ENCODE measurements at places on chromosomes 2 and 18.

DNA sequence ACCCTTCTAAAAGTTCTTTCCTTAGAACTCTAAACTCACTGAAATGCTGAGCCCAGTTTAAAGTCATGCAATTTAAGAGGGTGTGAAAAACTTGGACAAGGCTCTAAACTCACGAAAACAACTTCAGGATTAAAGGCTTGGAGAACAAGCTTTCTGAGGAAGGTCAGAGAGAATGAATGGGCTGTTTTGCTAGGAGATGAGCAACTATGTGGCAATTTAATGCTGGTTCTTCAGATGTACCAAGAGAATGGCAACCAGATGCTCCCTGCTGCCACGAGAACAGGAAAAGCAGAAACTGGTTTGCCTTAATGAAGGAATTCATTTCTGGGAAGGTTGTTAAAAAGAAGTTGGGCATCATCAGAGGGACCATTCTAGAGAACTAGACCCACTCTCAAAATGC lies 77.8 kb upstream of the PMAIP1 start:
- DNase-seq: no peak

GRCh38 chr18:9421901-9422327 lies 53.4 kb upstream of the RALBP1 start:
- DNase-seq: no peak

- DNase-seq: peak; percentile 2
Observed at GRCh38 chr2:40797120-40797519, 345.2 kb upstream of the SLC8A1 start.

GRCh38 chr18:25033747-25034471 lies 318.1 kb downstream of the ZNF521 start:
- DNase-seq: peak; percentile 63

GRCh38 chr2:50346629-50347357 lies 685.1 kb downstream of the NRXN1 start:
- no peak for DNase-seq

DNA sequence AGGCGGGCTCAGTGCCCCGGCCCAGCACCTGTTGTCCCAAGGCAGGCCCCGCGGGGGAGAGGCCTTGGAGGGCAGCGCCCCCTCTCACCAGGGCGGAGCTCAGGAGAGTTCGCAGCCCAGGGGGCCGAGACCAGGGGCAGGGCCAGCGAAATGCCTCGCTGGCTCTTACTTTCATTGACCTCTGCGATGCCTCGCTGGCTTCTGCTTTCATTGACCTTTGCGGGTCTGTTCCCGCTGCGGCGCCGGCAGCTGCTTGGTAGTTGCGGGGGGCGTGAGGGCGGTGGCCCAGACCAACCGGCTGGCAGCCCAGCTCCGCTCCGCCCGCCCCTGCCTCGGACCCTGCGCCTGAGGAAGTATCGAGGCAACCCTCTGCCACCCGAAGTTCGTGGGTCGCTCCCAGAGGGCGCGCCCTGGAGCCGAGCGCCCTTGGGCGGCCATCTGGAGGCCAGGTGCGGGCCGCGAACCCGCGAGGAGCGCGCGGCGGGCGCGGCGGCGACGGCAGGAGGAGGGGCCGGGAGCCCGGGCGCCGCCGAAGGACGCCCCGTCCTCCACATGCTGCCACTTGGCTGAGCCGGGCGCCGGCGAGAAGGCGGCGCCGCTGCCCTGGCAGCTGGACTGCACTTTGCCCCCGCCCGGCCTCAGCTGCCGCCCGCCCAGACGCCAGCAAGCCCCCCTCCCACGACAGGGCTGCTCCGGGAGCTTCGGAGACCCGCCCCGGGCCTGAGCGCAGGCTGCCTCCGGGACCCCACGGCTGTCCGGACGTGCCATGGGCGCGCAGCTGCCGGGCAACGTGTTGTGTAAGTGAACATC lies 118.0 kb upstream of the MSTN start:
- no peak for DNase-seq

- DNase-seq: no peak
Observed at GRCh38 chr18:33878213-33878612, 300.2 kb downstream of the ASXL3 start.

GRCh38 chr2:203744091-203744490 lies 37.7 kb downstream of the CD28 start:
- DNase-seq: no peak

- peak; percentile 92 for DNase-seq
Observed at GRCh38 chr2:147182260-147182659, 662.6 kb upstream of the ACVR2A start.

- DNase-seq: no peak
Observed at GRCh38 chr2:169806586-169806985, 7.9 kb downstream of the SSB start.

DNA sequence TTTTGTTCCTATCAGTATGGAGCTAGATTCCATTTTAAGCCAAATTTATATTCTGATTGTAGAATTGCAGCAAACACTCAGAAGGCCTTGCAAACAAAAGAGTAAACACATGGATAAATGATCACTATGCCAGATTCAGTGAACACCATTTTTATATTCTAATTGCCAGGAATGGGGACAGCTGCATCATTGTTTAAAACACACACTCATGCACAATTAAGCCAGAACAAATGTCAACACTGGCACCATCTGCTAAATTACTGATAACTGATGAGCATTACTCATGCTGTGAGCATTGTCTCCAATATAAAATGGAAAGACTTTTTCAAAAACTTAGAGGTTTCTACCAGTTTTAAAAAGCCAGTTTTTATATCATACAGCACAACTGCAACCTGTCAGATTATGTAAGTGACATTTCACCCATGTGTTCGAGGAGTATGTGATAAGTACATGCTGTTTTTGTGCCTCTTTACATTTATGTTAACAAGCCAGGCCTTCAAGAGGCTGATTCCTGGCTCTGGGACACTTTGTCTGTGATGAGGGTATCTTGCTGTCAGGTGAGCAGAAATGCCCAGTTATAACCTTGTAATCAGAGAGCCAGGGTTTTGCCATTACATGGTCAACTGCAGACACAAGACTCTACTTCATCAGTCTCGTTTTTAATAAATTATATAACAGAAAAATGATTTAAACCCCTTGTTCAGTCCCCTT lies 4.4 kb upstream of the ST8SIA5 start:
- DNase-seq: no peak

- DNase-seq: no peak
Observed at GRCh38 chr18:37230768-37231167, 334.8 kb downstream of the CELF4 start.

- DNase-seq: no peak
Observed at GRCh38 chr2:29528891-29529520, 392.4 kb downstream of the ALK start.

DNA sequence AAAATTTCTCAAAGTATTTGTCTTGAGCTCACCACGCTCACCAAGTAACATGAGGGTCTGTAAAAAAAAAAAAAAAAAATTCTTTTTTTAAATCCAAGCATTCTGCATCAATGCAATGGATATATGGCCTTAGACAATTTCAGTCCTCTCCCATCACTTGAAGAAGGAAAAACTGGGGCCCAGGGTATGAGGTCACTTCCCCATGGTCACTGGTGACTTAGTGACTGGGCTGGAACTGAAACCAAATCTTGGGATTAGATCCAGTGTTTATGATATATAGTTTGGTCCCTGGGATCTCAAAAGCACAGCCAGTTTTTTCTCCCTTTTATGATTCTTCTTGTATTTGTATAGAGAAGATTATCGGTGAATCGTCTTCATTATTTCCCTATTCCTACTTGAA lies 477.9 kb upstream of the TNP1 start:
- DNase-seq: no peak

- no peak for DNase-seq
Observed at GRCh38 chr2:10278763-10279471, 23.8 kb upstream of the HPCAL1 start.

DNA sequence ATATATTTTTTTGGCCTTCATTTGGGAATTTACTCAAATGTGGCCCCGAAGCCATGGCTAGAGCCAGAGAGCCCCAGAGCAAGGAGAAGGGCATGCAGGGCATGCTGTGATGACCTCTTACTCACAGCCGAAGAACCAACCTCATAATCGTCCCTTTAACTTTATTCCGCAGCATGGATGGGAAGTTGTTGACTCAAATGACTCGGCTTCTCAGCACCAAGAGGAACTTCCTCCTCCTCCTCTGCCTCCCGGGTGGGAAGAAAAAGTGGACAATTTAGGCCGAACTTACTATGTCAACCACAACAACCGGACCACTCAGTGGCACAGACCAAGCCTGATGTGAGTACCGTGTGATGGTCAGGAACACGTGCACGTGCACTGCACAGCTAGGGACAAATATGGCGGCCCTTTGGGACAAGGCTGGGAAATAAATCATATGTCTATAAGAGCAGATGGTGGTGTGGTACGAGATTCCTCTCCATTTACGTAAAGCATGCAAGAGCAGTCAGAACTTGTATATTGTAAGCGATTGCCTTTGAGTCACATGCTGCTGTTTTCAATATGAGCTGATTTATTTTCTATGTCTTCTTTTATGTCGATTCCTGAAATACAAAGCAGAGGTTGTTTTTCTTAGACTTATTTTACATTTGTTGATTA lies 280.9 kb downstream of the NEDD4L start:
- no peak for DNase-seq

DNA sequence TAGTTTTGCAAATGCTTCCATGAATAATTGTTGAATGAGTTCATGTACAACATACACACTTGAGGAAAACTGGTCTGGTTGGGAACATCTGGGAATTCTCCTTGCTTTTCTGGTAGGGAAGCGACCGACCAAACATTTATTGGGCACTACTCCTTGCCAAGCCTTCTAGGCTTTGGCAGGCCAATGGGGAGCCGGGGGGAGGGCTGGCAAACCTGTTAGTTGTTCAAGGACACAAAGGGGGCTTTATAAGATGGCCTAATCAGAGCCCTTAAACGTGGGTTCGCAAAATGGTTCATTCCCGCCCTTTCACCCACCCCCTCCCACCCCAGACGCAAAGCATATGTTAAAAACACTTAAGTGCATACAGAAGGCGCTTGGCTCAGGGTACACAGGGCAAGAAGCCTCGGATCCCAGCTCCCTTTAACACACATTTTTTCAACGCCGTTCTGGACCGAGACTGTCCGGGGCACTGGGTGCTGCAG lies 844 bp upstream of the VSNL1 start:
- peak; percentile 79 for DNase-seq

- no peak for DNase-seq
Observed at GRCh38 chr2:59690849-59691248, 862.6 kb downstream of the BCL11A start.

- no peak for DNase-seq
Observed at GRCh38 chr2:157786663-157787363, 89.3 kb downstream of the ACVR1 start.

DNA sequence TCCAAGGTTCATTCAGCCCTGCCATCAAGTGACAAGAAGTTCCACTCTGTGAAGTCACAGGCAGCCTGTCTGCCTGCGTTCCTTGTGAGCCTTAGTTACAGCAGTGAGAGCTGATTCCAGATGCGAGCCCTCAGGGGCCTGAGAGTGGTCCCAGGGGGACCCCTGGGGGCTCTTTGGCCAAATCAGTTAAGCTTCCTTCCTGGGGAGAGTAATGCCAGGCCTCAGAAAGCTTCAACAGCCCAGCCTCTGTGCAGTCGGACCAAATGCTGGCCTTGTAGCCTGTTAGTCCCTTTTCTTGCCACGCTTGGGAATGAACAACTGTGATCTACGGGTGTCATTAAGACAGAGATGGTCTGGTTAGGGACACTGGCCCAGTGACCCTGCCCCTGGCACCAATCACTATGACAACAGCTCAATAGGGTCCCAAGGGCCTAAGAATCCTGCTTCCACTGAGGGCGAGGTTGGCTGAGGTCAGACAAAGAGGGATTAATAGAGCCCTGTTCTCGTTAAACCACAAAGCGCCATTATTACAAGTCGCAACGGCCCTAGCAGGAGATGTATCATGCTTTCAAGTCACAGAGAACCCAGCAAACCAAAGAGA lies 50.9 kb downstream of the HS1BP3 start:
- DNase-seq: no peak

- DNase-seq: no peak
Observed at GRCh38 chr2:19671916-19672315, 229.9 kb downstream of the TTC32 start.

DNA sequence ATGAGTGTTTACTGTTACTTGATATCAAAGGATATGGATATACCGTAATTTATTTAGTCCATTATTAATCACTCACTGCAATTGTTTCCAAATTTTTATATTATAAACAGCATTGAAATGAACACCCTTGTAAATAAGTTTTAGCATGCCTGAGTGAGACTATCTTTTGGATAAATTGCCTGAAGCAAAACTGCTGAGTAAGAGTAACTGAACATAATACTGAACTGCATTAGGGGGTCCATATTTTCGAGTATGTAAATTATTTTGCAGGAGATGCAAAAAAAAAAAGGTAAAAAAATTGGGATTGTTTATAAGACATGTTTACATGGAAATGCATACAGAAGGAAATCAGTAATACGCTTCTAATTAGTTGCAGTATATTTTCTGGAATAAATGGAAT lies 215.6 kb upstream of the SMAD7 start:
- DNase-seq: no peak

DNA sequence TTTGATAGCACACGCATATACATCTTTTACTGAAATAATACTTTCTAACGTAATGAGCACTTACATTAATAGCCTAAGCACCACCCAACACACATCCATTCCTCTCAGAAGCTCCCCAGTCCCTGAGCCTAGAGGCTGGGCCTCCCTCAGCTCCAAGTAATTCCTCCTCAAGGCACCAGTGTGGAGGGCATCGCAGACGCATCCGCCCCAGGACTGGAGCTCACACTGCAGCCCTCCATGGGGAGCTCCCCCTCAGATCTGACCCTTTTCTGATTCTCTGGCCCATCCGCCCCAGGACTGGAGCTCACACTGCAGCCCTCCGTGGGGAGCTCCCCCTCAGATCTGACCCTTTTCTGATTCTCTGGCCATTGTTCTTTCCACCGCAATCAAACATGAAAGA lies 60.4 kb upstream of the SNTG2 start:
- no peak for DNase-seq

DNA sequence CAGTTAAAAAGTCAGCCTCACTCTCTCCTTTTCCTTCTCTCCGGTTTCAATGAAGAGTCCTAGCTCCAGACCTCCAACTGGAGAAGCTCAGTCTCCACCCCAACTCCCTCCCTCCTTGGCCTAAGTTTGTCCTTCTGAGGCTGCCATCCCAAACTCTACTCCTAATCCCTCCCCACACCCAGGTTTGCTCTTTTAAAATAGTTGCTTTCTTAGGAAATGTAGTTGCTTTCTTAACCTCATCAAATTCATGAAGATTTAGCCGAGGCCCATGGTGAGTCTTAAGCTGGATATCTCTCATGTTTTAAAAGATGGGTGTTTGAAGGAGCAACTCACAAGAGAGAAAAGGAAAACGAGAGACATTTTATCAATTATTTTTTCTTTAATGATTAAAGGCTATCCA lies 937 bp upstream of the LANCL1 start:
- DNase-seq: peak; percentile 70

GRCh38 chr2:28810384-28811285 lies at the start of gene SPDYA:
Gene SPDYA, plus strand, starts transcription at chr2:28810834. Its CDS starts 5,181 bp downstream, at chr2:28816015.
- DNase-seq: peak; percentile 50

DNA sequence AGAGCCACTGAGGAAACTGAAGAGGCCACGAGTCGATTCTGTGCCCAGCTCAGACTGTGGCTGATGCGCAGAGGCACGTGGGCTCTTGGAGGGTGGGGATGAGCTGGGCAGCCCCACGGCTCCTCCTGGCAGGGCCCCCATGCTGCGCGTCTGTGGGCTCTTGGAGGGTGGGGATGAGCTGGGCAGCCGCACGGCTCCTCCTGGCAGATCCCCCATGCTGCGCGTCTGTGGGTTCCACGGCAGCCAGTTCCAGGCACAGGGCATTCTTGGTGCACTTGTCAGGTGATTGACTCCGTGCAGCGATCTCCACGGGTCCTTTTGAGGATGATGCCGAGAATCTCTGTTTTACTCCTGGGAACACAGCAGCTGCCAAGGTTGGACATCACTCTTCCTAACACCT lies 138.1 kb upstream of the ZNF236 start:
- no peak for DNase-seq

GRCh38 chr18:43805646-43806194 lies 528.4 kb upstream of the SYT4 start:
- DNase-seq: no peak

Data from mammary epithelial cell (primary cell).